ENCODE measurements at places on chromosomes 7 and 10.

DNA sequence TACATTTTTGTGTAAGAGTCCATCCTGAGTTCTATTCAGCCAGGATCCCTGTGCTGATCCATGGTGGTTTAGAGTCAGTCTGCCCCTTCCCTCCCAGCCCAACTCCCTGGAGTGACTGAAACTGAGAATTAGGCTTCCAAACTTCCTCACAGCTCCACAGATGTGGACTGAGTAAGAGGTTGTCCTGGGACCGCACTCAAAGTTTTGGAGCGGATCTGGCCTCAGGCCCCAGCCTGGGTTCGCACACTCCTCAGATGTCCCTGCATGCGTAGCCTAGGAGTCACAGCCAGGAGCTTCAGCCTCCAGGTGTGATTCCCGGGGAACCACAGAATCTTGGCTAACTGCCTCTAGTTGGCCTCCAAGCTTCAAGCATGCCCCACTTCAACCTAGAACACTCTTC, 218.1 kb downstream of the C7orf25 start:
- no peak for DNase-seq

DNA sequence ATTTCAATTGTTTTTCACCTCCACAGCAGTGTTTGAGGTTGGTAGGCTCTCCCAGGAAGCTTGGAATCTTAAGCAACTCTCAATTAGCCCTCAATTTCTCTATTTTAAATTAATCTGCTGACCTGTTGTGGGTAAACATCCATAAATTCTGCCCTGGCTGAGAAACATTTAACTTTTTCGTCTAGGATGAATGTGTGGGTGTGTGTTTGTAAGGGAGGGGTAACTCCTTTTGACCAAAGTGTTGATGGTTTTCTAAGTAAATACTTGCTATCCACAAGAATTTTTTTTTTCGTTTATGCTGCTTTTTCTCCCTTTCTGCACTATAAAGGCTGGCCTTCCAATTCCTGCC, 973 bp downstream of the PPP3CB start:
- DNase-seq = no peak

DNA sequence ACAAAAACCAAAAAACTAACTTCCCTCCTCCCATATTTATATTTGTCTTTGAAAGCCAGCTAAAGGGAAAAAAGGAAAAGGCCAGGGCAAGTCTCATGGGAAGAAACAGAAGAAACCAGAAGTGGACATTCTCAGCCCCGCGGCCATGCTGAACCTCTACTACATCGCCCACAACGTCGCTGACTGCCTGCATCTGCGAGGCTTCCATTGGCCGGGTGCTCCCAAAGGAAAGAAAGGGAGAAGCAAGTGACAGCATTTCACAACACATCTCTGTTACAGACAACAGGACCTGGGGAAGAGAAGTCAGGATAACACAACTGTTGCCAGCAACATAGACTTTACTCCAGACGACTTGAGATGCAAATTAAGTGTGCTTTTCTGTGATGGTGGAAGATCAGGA, 9.9 kb downstream of the SMKR1 start:
- DNase-seq = no peak

DNA sequence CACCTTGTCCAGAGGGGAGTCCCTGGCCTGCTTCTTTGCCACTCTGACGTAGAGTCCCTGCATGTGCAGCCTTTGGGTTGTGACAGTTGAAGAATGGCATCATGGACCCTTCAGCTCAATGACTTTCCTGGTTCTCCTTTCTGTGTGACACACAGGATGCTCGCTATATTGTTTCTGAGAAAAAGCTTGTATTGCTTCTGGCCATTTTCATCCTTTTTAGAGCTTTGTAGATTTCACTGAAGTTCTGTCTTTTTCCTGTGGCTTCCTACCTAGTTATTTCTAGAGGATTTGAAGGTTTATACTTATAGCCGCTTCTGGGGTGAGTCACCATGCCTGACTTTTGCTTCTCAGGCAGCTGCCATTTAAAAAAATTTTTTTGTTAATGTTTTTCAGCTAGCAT, 27.0 kb downstream of the SND1 start:
- DNase-seq = no peak

DNA sequence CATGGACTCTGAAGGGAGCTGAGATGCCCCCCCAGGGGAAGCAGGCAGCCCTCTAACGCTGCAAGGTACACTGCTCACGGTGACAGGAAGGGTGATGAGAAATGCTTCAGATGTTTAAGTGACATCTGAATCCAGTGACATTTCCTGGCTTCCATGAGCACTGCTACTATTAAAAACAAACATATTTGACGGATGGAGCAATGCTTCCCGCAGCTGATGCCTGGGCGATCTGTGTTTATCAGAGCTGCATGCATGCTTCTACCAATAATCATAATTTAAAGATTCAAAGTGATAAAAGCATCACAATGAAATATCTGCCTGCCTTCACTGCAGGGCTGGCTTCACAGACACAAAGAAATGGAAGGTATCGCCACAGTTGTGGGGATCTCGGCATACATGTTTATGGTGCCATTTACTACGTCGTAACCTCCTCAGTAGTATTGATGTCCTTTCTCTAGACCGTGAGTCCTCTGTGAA, 66.1 kb upstream of the AOAH start:
- no peak for DNase-seq

GRCh38 chr7:107396990-107397389, 72.9 kb upstream of the GPR22 start:
- no peak for DNase-seq

- DNase-seq = no peak
Observed at GRCh38 chr10:25633542-25633941, 300.5 kb upstream of the MYO3A start.

- DNase-seq = no peak
Observed at GRCh38 chr10:113345826-113346624, 206.8 kb upstream of the HABP2 start.

GRCh38 chr7:1740214-1740613, 70.1 kb downstream of the ELFN1 start:
- DNase-seq = no peak

- no peak for DNase-seq
Observed at GRCh38 chr7:140041659-140042385, 20.9 kb downstream of the PARP12 start.

DNA sequence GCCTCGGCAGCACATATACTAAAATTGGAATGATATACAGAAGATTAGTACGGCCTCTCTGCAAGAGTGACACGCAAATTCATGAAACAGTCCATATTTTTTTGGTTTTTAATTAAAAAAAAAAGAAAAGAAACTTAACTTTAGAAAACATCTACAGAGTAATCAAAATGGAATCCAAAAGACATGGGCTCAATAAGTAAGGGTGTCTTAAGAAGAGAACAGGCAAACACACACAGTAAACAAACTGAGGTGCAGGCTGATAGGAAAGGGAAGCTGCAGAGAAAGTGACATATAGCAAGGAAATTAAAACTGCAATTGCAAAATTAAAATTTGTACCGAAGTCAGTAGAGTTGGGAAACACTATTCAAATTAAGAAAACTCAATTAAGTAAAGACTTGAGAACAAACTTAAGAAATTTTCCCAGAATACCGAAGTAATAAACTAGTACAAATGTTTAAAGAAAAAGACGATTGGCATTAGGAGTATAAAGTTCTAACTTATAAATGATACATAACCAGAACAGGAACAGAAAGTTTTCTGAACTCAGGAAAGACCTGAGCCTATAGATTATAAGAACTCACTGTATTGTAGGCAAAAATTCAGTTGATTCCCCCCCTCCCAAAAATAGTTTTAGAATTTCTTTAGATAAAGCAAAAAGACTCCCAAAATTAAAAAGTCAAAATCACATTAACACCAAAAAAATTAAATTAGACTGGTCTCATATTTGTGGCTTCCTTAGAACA, 16.3 kb downstream of the MTPN start:
- DNase-seq = no peak

DNA sequence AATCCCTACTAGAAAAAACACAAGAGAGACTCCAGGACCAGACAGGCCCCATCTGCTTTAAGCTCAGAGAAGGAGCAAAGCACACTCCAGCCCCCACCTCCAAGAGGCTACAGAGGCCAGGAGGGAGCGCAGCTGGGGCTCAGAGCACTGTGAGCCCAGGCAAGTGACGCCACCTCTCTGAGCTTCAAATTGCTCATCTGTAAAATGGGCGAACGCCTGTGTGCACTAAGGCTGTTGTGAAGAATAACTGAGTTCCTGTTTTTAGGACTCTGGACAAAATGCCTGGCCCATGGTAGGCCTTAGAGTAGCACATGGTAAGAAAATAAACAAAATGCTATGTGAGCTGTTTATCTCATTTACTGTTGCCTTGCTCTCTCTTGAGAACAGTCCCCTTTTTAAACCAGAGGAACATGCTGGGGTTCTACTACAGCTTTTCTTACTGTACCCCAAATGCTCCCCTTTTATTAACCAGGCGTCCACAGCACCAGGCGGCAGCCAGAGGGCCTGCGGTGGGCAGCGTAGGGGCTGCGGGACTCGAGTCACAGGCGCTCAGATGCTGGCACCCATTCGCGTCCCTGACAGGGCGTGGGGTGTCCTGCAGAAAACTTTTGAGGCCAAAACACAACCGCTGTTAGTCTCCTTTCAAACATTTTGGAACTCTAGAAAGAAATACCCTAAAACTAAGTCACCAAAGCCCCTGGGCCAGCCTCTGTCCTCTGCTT, 103.8 kb downstream of the TAX1BP1 start:
- DNase-seq = no peak

- peak; percentile 54 for DNase-seq
Observed at GRCh38 chr7:142303650-142304049, 45.8 kb upstream of the PRSS58 start.

- no peak for DNase-seq
Observed at GRCh38 chr7:72435366-72435765, 23.2 kb upstream of the CALN1 start.

- no peak for DNase-seq
Observed at GRCh38 chr7:140263277-140263676, 86.5 kb upstream of the KDM7A start.

DNA sequence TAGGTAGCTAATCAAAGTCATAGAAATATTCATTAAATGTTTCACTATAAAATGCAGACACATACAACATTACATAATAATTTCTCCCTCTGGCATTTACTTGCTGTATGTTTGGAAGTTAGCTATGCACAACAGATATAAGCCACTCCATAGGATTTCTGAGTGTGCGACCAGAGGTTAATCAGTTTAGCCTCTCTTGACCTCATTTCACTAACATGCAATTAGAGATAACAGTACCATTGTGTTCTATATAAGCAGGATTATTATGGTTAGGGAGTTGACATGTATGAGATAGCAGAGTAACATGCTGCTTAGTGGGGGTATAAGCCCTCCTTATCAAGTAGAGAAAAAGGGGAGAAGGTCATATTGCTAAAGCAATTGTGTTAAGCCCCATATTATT, 26.4 kb downstream of the GLUD1 start:
- DNase-seq = no peak

GRCh38 chr7:52955522-52955921, 79.9 kb upstream of the POM121L12 start:
- DNase-seq = no peak

GRCh38 chr7:67621704-67622103, 625.1 kb downstream of the TYW1 start:
- DNase-seq = no peak

GRCh38 chr7:84274029-84274638, 79.5 kb upstream of the SEMA3A start:
- no peak for DNase-seq

DNA sequence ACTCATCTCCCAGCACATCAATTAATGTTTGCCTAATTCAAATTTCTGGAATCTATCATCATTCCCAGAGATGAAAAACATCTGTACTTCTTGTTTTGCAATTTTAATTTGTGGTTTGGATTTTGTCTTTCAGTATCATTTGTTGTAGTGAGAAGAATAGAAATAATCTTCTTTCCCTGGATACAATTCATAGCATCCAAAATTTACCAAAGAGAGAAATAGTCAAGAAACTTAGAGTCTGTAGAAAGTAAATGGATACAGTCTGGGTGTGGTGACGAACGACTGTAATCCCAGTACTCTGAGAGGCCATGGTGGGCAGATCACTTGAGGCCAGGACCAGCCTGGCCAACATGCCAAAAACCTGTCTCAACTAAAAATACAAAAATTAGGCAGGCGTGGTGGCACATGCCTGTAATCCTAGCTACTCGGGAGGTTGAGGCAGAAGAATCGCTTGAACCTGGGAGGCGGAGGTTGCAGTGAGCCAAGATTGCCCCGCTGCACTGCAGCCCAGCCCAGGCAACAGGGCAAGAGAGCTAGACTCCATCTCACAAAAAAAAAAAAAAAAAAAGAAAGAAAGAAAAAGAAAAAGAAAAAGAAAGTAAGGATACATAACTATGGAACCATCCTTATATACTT, 193.0 kb downstream of the RELN start:
- DNase-seq = no peak

GRCh38 chr7:70091362-70091761, 493.1 kb downstream of the AUTS2 start:
- DNase-seq = no peak

GRCh38 chr10:101650863-101651262, 44.1 kb downstream of the FBXW4 start:
- DNase-seq = no peak

GRCh38 chr10:24664991-24665390, 58.7 kb downstream of the ARHGAP21 start:
- DNase-seq = no peak

DNA sequence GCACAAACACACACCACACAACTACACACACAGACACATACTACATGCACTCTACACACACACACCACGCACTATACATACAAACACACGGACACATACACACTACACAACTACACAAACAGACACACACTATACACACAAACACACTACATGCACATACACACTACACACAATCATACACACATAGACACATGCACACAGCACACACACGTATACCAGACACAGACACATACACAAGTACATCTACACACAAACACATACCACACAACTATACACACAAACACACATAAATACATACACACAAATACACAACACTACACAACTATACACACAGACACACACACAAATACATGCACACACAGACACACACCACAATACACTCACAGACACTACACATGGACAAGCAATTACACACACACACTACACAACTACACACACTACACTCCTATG, 4.6 kb downstream of the GPR15LG start:
- DNase-seq = no peak

GRCh38 chr10:71262027-71262426, 49.7 kb downstream of the UNC5B start:
- DNase-seq = no peak

- no peak for DNase-seq
Observed at GRCh38 chr7:51611937-51612336, 295.3 kb upstream of the COBL start.
